Fibroblast of skin of back (primary cell): ENCODE measurements at places on chromosomes 16 and 17.

- DNase-seq: peak; percentile 73
Observed at GRCh38 chr16:73066927-73067670, 19.2 kb upstream of the ZFHX3 start.

GRCh38 chr17:76972046-76972641, 103.9 kb downstream of the MGAT5B start:
- DNase-seq: no peak

GRCh38 chr17:81066771-81067315, 31.9 kb downstream of the BAIAP2 start:
- DNase-seq: no peak

- peak; percentile 80 for DNase-seq
Observed at GRCh38 chr17:67374329-67375053, 2.6 kb upstream of the PITPNC1 start.
